ENCODE measurements at places on chromosomes 1 and 21.

DNA sequence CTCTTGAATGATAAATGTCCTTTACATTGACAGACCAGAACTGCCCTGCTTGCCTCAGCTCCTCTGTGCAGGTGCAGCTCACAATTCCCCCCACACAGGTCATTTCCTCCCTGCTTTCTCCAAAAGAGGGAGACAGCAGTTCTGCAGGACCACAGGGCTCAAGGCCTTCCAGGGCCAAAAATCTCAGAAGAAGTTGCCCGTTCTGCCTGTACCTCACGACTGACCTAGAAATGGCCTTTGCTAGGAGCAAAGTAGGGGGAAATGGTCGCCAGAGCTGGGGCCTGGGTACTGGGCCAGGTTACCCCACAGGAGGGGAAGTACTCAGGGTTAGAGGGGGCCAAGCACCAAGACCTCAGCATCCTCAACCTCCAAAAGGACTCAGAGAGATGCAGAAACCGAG lies 11.1 kb downstream of the RNU1-2 start:
- no peak for DNase-seq

DNA sequence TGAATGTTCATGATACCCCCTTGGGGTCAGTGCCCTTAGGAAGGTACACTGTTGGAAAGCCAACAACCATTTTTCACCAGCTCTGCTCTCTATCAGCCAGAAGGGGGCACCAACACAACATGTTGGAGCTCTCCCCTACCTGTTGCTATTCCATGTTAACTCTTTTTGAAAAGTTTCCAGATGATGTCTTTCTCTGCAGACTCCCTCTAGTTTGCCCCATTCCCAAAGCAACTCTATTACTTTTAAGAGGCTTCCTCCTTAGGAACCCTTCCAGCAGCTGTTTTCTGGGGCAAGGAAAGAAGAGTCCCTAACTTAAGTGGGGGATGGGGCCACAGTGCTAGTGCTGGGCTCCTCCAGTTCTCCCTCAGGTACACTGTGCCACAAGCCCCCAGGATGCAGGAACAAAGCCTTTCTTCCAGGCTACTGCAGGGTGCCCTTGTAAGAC lies 22.9 kb upstream of the NDC1 start:
- no peak for DNase-seq

GRCh38 chr1:85244271-85245061 lies 15.0 kb downstream of the C1orf52 start:
- DNase-seq = no peak

- no peak for DNase-seq
These were observed 42.4 kb upstream of the BACH1 start for GRCh38 chr21:29256126-29256910.

DNA sequence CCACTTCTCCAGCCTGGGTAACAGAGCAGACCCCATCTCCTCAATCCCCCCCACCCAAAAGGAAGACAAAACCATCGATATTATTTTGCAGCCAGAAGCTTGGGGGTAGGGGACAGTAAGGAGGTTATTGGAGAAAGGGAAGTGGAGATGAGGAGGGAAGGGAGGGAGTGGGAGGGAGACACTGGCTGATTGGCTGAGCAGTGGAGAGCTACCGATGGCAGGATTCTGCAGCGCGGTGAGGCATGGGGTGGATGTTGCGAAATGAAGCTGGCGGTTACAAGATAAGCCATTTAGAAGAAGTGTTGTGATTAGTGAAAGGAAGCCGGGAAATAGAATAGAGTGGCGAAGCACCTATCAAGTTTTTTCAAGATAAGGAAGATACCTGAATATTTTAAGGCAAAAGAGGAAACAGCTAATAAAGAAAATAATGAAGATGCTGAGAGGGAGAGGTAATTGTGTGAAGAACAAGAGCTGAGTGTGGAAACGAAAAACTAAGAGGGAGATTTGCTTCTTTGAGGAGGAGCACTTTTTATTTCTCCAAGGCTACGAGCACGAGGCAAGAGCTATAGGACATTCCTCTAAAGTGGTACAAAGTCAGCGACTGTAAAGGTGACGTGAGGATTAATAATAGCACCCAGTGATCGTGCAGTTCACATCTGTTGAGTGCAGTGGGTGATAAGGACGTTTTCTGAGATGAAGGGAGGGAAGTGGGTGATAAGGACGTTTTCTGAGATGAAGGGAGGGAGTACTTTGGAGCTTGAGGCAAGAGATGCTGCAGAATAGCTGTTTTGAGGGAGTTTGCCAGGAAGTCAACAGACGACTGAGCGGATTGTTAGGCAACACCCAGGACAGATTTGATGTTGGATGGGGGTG lies 103.2 kb upstream of the KIF26B start:
- no peak for DNase-seq

DNA sequence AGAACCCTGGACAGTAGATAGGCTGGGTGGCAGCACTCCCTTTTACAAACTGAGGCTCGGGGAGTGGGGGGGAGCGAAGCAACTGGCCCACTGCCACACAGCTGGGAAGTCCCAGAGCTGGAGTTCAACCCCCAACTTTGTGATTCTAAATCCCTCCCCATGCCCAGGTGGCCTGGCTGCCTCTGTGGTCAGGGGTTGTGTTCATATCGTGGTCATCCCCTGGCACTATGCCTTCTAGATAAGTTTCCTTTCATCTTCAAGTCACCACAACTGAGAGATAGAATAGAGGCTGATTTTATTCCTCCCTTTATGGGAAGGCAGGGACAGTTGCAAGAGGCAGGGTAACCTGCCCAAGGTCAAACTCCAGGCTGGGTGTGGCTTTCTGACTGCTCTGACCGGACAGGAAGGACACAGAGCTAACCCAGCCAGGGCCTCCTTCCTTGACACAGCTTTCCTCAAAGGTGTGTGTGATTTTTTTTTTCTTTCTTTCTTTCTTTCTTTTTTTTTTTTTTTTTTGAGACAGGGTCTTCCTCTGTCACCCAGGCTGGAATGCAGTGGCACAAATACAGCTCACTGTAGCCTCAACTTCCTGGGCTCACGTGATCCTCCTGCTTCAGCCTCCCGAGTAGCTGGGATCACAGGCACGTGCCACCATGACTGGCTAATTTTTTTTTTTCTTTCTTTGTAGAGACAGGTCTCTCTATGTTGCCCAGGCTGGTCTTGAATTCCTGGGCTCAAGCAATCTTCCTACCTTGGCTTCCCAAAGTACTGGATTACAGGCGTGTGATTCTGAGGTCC lies 18.4 kb upstream of the TNFRSF1B start:
- no peak for DNase-seq

GRCh38 chr1:20199403-20199802 lies 13.1 kb upstream of the PLA2G2C start:
- no peak for DNase-seq

DNA sequence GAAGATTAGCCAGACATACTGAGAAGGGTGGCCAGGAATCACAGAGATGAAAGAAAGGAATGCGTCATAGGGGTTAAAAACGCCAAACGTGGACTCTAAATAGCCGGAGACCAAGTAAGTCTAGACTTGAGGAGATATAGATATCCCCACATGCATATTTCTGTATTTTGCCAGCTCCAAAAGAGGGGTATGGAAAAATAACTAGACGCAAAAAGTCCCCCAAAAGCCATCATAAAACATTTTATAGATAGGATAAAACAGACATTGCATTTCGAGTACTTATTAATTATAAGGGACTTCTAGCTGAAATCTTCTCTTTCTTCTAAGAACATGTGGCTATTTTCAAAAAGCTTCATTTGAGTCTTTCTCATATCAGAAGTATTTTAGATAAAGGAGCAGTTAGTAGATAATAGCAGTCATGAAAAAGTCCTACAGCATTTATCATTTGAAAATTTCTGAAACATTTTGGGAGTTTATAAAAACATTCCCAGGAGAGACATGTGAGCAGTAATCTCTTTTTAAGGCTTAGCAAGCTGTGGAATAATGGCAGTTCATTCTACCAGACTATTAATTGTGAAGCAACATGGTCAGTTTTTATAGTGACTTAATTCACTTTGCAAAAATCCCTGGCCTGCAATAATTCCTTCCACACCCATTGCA lies 6.1 kb downstream of the KIF26B start:
- DNase-seq = no peak

DNA sequence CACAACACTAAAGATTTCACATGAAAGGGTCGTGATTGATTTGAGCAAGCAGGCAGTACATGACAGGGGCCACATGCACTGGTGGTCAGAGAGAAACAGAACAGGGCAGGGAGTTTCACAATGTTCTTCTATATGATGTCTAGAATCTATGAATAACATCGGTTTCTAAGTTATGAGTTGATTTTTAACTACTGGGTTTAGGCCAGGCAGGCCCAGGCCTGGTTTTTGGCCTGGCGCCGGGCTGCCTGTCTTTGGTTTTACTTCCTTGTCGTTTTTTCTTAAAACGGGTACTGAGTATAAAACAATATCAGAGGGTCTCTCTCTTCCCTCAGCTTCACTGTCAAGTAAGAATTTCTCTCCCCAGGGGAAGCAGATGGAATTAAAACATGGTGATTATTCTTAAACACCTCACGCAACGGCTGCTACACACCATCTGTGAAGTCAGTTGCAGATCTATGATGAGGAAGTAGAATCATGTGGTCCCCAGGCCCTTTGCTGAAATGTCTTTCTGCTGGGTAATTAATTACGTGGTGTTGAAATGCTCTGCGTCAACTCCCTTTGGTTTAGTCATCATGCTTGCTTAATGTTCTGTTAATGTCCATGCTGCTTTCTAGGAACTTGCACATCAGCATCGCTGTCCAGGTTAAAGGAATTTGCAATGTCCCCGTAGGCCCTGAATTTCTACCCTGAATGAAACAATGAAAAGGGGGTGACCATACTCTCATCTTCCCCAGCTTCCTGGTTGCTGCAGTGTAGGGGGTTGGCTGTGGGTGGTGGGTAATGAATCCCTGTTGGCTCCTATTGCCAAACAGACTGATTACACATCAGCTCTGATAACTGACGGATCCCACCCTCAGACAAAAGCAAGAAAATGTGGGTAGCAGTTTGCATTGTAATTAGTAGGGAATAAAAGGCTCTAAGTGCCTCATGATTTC lies 70.3 kb downstream of the SERINC2 start:
- no peak for DNase-seq

DNA sequence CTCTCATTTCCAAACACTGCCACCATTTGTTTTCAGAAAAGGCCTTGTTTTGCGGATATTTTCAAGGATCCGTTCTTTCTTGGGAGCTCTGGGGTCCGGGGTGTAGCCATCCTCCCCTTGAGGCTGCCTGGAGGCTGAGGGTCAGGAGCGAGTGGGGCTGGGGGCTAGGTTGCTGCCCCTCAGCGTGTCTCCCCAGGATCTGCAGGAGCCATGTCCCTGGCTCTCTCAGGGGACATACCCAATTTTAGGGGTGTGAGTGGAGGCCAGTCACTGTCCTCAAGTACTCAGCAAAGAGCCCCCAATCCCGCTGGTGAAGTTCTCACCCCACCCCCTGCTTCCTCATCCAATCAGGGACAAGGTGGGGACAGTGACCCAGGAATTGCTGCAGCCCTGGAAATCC lies 15.0 kb upstream of the PRDM16 start:
- DNase-seq = peak; percentile 46

- DNase-seq = no peak
These were observed 201.7 kb downstream of the NRIP1 start for GRCh38 chr21:14862794-14863720.

DNA sequence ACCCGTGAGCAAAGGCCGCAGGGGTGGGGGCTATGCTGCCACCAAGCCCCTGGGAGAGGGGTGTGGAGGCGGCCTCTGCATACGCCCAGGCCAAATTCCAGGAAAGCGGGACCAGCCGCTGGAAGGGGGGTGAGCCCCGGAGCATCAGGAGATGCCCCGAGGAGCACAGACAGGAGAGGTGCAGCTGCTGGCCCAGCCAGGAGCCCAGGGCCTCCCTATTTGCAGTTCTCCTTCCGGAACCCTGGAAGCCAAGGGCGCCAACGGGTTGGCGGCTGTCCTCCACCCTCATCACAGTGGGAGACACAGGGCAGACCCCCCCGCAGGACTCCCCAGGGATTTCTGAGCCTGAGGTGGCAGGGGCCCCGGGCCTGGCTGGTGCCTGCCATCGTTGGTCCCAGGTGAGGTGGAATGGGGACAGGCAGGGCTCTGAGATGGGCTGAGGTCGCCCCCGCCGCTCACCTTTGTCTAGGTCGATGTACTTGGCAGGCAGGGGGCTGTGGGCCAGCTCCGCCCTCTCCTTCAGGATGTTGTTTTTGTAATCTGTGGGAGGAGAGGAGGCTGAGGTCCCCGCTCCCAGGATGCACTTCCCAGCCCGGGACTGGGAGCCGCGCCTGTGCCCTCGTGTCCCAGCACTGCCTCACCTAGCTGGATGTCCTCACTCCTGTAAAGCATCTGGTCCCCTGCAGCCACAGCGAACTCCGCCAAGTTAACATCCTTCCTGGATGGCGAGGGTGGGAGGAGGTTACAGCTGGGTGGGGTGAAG lies 4.4 kb upstream of the DVL1 start:
- DNase-seq = no peak

DNA sequence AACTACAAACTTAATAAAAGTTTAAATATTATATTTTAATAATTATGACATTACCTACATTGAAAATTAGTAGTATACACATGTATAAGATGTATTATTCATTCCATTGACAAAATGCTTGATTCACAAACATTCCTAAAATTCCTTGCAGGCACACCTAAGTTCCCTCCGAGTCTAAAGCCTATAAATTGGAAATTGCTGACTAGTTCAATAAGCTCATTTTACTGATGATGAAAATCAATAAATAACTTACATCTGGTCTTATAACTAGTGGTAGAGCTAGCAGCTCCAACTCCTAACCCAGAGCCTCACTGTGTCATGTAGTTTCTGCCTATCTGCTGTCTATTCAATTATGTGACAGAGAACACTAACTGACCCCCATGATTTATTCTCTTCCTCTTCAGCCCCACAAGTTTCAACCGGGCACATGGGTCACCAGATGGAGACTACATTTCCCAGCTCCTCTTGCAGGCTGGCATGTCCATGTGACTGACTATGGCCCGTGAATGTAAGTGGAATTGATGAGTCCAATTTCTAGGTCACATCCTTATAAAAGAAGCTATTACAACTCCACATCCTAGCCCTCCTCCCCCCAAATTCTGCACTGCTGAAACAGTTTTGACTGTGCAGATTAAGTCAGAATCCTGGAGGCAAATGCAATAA lies 29.6 kb upstream of the LRRC8D start:
- no peak for DNase-seq

GRCh38 chr1:244304156-244304555 lies 147.6 kb downstream of the ADSS2 start:
- no peak for DNase-seq

DNA sequence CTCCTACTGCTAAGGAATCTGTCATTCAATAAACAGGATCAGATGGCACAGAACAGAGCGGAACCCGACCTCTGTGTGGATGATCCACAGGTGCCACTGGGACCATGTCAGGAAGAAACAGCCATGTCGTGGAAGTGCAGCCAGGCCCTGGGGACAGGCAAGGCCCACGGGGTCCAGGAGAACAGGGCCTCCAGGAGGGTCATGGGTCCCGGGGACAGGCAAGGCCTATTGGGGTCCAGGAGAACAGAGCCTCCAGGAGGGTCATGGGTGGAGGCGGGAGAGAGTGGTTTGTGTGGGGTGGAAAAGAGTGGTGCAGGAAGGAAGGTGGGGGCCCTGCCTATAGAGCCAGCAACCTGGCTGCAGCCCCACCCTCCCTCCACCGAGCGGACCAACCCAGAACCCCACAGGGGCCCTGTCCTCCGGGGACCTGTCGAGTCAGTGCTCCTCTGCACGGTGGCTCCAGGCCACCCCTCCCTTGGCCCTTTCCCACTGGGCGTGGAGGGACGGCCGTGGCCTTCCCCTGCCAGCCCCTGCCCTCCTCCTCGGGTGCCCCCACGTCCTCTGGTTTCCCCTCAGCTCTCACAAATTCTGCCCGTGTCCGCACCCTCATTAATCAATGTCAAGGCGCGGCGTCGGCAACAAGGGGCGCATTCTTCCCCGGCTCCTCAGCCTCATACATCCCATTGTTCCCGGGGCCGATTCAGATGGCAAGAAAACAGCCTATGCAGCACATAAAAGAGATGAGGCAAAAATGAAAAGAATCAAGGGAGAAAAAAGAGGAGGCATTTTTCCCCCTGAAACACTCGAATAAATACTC lies 146.4 kb downstream of the PRDM16 start:
- no peak for DNase-seq

Data from sciatic nerve (tissue), 2 donors.